Kidney epithelial cell (primary cell): ENCODE measurements at places on chromosomes 3 and 15. TPM values are rescaled to one million over a fixed set of nuclear protein-coding genes. Genes with fewer than 3 reads are reported as not detected.

DNA sequence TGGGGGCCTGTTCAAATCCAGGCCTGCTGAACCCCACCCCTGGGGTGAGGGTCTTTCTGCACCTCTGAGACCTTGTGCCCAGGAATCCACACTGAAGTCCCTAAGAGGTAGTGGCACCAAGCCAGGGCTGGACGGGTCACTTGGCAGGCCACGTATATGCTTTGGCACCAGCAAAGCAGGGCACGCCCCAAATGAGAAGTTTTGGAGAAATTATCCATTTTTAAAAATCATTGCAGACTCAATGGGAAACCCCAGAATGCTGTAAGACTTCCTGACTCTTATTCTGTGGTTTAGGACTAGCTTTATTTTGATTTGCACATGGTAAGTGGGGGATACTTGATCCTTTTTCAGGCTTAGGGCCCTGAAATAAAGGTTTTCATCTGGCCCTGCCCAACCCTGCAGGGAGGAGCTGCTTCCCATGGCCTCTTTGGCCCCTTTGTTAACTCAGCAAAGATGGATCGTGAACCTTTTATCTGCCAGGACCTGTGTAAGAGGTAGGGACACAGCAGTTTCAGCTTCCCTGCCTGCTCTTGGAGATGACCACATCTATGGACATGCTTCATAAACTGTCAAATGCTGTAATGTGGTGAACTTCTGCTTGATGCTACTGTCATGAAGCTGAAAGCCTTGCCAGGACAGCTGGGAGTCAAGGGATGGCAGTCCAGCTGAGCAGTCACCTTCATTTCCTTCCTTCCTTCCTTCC lies 88.0 kb downstream of the HMG20A start:
- no peak for DNase-seq

DNA sequence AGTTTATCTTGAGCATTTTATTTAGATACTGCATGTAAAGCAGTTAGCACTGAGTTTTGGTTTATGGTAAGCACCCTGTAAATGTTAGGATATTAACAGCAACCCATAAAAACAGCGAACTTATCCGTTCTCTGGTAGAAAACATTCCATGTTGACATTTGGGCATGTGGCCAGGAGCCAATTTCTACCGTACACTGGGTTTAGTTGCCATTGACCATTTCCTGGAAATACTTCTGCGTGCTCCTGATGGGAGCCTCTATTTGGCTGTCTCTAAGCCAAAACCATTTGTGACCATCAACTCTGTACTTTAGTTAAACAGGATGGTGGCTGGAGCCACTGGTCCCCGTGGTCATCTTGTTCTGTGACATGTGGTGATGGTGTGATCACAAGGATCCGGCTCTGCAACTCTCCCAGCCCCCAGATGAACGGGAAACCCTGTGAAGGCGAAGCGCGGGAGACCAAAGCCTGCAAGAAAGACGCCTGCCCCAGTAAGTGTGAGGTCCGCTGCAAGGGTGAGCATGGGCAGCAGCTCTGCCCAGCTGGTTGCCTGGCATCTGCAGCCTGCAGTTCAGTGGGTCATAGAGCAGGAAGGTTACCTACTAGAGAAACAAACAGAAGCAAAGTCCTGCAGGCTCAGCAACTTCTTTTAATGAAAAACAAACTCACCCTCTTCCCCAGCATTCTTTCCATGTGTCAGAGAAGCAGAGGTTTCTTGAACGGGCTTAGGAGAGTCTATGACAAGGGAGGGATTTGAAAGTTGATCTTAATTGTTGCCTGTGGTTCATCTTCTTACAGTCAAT lies 7.1 kb downstream of the THBS1 start:
- no peak for DNase-seq

DNA sequence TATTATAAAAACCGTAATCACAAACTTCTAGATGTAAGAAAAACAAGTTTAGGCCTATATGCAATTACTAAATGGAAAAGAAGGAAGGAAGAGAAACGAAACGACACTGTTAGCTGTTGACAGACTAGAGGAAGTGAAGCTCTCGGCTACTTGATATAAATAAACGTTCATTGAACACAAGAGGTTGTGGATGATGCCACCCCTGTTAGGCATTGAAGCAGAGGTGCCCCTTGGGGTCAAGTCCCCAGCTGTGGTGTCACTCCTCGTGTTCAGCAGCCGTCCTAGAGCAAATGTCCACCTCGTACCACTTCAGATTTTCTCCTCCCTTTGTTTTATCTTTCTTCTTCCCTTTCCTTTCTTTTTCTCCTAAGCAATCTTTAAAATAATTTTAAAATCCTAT lies 146.5 kb upstream of the UBE2E1 start:
- DNase-seq: no peak

Gene BOC
- total RNA-seq: 3.4 and 4.7 TPM in 2 replicates

Gene PATL2
- total RNA-seq: 0.33 TPM in 1 of 2 replicates, not detected in the other
